Large intestine (tissue), 12 donors: ENCODE measurements at places on chromosomes 1 and 21. TPM values are rescaled to one million over a fixed set of nuclear protein-coding genes. Genes with fewer than 3 reads are reported as not detected.

DNA sequence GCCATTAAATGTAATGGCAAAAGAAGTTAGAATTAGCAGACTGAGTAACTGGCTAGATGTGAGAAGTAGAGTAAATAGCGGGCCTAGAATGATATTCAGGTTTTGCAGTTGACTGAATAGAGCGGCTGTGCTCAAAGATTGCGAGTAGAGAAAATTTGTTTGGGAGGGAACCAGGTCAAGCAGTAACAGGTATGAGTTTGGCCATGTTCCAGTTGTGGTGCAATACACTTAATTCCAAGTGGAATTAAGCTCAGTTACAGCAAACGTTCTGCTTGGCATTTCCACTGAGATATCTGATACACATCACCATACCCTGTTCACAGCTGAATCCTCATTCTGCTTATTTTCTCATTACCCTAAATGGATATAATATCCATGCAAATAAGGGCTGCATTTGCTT, 1382.9 kb downstream of the MRPL39 start:
- no peak for DNase-seq

DNA sequence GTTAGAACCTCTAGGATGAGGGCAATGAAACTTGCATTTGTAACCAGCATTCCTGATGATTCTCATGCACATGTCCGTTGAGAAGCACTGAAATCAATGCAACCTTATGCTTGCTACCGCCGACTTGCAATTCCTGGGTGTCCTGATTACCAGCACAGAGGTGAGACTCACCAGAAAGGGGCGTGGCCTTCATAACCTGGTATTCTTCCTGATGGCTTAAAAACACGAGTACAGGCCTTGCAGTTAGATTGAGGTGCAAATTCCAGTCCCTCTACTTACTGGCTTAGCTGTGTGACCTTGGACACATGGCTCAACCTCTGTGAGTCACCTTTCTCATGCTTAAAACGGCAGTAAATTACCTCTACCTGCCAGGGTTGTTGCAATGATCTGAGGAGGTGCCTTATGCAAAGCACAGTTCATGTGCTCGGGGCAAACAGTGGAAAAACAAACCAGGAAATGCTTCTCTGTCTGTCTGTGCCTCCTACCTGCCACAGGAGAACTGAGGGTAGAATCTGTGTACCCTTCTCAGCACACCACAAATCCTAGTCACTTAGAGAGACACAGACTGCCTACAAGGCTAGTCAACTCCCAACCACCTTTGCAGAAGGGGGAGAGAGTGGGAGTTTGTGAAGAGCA, 39.1 kb upstream of the ECE1 start:
- peak; percentile 97 for DNase-seq

CHRNB2 gene
- polyA plus RNA-seq: 1.7 TPM

DNA sequence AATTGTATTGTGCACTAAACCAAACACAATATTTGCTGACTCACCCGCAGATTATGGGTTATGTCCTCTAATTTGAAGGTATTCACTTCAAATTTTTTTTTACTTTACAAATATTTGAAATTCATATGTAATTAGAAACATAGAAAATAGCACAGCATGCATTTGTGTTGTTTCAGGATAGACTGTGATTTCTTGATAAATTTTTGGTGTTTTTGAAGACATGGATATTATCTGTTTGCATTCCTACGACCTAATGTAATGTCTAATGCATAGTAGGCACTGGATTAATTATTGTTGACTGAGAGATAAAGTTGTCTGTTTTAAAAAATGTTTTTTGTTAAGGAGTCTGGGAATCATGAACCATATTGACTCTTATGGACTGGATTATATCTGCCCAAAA, 850.2 kb downstream of the BRINP3 start:
- no peak for DNase-seq

DNA sequence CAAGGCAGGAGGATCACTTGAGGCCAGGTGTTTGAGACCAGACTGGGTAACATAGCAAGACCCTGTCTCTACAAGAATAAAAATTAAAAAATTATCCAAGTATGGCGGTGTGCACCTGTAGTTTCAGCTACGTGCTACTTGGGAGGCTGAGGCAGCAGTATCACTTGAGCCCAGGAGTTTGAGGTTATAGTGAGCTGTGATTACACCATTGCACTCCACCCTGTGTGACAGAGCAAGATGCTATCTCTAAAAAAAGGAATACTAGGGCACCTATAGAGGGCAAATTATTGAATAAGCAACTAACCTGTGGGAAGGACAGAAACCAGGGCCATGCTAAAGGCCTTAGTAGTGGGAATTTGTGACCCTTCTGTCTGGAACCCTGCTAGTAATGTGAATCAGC, 86.1 kb downstream of the TENT5C start:
- DNase-seq: no peak

DNA sequence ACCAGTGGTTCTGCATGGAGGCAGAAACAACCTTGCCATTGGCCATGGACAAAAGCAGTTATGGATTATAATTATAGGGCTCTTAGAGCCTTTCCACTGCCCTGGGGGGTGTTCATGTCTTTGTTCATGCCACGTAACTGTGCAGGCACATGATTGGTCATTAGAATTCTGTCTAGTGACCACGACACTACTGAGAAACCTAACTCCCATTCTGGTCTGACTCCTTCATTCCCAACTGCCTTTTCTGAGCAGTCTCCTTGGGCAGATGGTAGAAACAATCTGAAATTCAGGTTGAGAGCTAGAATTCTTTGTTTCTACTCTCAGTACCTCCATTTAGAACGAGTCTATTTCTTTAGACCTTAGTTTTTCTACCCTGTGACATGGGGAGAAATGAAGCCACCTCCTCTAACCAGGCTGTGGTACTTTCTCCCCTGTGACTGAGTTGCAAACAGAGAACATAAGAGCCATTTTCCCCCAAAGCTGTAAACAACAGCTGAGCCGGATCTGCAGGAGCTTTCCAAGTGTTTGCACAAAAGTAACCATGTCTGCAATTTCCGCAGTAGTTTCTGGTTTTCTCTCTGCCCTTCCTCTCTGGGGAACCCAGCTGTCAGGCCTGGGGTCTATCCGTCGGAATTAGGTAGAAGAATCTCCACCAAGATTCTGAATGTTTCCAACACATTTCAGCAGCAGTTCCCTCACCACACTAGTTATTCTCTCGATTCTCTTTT, 37.7 kb upstream of the IPO9 start:
- peak; percentile 24 for DNase-seq

GRCh38 chr1:224459966-224460365, 25.4 kb upstream of the WDR26 start:
- DNase-seq: no peak

DNA sequence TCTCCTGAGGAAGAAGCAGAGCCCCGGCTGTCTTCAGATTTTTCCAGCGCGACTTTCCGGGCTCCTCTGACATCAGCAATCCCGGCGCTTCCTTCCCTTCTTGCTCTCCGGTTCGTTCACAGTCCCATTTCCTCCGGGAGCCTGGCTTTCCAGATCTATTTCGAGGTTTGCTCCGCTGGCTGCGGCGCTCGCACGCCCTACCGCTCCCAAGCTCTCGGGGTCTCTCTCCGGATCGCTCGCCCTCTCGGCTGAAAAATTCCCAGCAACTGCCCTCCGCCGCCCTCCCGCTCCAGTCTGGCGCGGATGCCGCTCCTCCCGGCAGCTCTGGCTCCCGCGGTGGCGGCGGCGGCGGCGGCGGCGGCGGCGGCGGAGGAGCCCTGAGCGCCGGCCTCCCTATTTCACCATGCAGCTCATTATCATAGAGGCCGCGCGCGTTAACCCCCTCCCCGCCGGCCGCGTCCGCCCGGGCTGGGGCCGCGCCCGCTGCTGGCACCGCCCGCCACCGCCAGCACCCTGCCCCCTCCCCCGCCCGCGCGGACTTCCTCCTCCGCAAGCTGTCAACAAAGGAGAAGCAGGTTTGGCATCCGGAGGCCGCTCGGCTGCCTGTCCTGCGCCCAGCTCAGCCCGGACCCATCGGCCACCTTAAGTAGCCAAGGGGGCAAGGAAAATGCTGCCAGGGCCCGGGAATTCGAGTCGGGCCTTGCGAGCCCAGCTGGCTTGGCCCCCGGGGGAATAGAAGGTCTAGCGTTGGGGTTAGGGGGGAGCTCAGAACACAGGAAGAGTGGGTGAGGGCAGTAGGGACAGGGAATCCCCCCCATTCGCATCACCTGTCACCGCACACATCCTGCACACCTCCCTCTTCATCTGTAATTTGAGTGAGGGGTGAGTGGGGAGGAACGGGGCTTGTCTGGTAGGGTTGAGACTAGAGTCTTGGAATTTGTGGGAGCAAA, at the start of gene PLXNA2:
Gene PLXNA2 (minus strand): TSS at position 418 of the 950 bp plus-strand sequence. CDS start 26,462 bp downstream, outside the sequence.
- peak; percentile 85 for DNase-seq

DNA sequence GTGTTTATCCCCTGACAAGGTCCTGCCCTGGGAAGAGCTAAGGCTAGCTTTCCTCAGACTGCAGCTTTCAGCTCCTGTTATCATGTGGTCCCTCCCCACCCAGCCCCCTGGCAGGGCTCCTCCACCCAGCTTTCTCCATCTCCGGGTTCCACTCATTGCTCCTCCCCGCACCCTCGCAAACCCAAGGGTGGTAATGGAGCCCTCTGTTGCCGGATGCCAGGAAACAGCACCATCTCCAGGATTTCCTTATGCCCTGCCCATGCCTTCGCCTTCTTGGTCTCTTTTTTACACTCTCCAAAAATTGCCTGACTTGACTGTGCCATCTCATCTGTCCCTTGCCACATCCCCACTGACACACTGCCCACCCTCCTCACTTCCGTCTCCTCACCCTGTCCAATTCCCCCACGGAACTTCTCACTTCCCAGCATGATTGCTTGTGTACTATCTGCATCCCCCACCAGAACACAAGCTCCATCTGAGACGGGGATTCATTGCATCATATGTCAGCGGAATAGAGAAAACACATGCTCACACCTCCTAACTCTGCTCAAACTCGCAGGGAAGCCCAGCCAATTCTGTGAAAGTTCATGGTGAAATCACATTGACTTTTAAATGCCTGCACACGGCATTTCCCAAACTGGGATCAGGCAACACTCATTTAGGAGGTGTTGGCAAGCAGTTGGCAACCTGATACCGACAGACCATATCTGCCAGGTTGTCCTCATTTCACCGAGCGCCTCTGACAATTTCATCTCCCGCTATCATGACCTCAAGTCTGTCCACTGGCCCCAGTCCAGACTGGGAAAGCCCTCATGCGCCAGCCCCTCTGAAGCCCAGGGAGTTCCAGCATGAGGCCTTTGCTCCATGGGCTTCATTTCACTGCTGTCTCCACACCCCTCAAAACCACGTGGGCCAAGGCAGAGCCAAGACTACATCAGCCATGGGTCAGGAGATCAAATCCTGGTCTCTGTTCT, 201.1 kb downstream of the MATN1 start:
- no peak for DNase-seq

- DNase-seq: no peak
Observed at GRCh38 chr1:27138927-27139326, 16.0 kb downstream of the SLC9A1 start.

GCSAML gene
- polyA plus RNA-seq: 0.07 TPM

GRCh38 chr1:117615474-117615873, 9.6 kb downstream of the TENT5C start:
- no peak for DNase-seq

LCE2B gene
- polyA plus RNA-seq: not detected

DNA sequence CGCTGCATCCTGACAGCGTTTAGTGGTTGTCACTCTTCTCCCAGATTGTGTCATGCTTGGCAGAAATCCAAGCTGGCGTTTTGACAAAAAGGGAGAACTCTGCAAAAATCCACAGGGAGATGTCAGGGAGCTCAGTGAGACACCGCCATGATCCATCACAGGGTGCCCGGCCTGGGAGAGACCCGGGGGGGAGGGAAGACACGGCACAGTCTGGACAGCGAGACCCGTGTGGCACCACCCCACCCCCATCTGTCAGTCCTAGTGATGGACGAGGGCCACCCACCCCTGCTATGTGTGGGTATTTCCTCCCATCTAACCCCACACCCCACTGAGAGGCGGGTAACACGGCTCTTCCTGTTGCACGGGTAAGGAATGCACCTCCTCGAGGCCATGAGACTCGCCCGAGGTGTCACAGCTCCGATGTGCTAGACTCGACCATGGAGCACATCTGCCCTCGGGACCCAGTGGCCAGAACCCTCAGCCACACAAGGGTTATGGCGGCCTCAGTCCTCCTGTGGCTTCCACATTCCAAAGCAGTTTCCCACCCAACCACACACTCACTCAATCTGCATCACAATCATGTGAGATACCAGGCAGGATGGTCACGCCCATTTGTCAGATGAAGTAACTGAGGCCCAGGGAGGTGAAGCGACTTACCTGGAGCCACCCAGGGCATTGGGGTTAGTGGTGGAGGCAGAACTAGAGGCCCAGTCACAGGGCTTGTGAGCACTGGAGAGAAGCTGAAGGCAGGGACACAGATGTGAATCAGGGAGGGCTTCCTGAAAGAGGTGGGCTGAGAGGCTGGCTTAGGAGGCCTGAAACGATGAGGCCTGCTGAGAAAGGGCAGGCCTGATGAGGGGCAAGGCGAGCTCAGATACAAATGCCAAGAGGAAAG, 688.5 kb downstream of the MATN1 start:
- DNase-seq: no peak

GRCh38 chr1:94237291-94238226, at the start of gene ARHGAP29:
TSS of gene ARHGAP29 (minus strand) at chr1:94237584. CDS start at chr1:94231611, 5,973 bp downstream.
- peak; percentile 69 for DNase-seq
